Ascending aorta (tissue), 2 donors: ENCODE measurements at places on chromosomes 13 and 19.

- DNase-seq: no peak
Observed at GRCh38 chr13:60922576-60923231, 492.9 kb downstream of the PCDH20 start.

GRCh38 chr13:95620030-95620824 is 24.3 kb downstream of the DZIP1 start:
- no peak for DNase-seq

DNA sequence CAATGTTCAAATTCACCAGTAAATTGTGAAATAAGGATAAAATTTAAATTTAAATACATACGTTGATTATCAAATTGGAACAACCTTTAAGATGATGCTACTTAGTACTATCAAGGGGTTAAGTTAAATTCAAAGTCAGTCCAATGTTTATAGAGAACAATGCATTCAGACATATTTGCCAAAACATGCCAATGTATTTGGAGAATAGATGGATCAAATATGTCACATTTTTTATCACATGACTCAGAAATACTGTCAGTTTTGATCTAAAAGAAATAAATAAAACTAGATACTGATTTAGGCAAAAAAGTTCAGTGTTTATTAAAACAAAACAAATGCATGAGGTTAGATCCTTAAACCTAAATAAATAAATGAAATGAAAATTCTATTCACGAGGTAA is 281.2 kb downstream of the SLITRK5 start:
- DNase-seq: no peak

DNA sequence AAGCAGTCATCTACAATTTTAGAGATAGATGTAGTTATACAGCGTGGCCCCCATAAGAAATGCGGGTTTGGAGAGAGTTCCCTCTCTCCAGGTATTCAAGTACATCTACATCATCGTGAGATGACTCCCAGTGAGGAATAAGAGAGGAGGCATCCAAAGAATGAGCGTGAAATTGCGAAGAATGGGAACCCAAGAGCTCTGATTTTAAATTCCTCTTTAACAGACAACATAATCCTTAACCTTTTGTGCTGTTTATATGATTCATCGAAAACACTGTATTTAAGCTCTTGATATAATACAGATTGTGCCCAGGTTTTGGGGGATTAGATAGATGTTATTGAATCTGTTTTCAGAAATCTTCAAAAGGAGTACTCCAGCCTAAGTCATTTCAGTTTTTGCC is 161.5 kb downstream of the COG6 start:
- DNase-seq: no peak

- no peak for DNase-seq
Observed at GRCh38 chr19:45771311-45771933, 2.4 kb upstream of the SIX5 start.

GRCh38 chr19:13172346-13173138 is 22.3 kb downstream of the IER2 start:
- DNase-seq: peak; percentile 80

DNA sequence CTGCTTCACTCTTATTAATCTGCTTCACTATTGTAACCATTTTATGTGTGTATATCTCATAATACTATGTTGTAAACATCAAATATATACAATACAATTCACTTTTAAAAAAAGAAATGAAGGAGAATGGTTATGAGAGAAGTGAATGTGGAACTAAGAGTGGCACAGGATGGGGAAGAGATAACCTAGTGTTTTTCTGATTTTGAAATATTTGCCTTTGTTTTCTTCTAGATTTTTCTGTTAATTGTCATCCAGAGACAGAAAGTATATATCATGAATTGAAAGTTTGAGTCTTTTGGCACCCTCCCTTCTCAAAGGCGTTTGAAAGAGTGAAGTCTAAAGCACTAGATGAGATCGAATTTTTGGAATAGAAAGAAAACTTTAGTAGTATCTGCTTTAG is 2.8 kb downstream of the DNAJC3 start:
- DNase-seq: no peak

GRCh38 chr19:29488316-29488715 is 37.5 kb upstream of the VSTM2B start:
- no peak for DNase-seq

DNA sequence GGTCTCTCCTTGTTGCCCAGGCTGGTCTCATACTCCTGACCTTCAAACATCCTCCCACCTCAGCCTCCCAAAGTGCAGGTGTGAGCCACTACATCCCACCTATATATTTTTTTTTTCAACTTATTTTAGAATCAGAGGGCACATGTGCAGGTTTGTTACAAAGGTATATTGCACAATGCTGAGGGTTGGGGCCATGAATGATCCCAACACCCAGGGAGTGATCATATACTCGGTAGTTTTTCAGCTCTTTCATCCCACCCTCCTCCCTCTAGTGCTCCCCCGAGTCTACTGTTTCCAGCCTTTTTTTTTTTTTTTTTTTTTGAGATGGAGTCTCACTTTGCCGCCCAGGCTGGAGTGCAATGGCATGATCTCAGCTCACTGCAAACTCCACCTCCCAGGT is 38.4 kb upstream of the ADGRE1 start:
- DNase-seq: no peak

DNA sequence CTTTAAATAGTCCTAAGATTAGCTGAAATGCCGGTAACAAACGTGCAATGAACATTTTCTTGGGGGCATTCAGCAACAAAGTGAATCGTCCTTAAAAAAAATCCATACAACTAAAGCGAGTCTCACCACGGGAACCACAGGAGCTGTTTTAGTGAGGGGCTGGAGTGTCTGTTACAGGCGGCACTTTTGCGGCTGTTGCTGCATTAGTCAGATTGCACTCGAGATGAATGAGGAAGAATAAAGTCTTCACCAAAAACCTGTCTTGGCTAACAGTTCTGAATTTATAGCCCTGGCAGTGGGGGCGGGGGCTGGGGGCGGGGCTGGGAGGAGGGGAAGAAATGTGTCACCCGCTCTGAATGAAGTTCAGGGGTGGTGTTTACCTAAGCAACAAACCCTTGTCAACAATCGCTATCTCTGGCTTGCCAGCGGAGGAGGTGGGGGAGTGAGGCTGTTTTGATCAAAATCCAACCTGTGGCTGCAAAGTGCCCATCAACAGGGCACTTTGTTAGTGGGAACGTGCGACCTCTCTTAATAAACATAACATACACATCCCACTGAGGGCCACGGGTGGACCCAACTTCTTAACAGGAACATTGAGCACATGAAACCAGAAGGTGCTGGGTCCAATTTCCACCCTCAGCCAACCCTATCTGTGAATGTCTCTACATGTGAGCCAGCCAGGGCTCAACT is 44.5 kb downstream of the RFX2 start:
- no peak for DNase-seq

- DNase-seq: no peak
Observed at GRCh38 chr13:94858856-94859255, 146.5 kb upstream of the SOX21 start.

- DNase-seq: no peak
Observed at GRCh38 chr13:74443631-74444030, 309.4 kb upstream of the KLF12 start.
